CD4-positive, alpha-beta memory T cell (primary cell): ENCODE measurements at places on chromosomes 4 and X.

GRCh38 chrX:153521034-153521433, 3.6 kb downstream of the ATP2B3 start:
- DNase-seq = no peak

GRCh38 chr4:154406018-154406795, 85.4 kb downstream of the DCHS2 start:
- no peak for DNase-seq

- DNase-seq = no peak
These were observed 1441.2 kb downstream of the PCDH7 start for GRCh38 chr4:32161392-32161791.

DNA sequence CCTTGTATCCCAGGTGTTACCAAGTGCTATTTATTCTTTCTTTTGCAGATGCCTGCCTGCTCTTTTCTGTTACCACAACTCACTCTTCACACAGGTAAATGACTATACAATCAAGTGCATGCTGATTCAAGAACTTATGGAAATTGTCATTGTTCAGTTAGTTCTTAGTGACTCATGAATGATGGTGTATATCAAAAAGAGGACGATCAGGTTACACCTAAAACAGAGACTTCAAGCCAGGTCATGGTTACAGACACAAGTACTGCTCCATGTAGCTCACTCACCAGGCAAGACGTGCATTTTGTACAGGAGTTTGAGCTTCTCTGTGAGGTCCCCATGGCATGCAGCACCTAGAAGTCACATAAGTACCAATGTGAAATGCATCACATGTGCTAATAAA, 59.3 kb upstream of the UCP1 start:
- DNase-seq = no peak

- no peak for DNase-seq
These were observed 262.6 kb downstream of the STIM2 start for GRCh38 chr4:27123123-27123768.
